Fibroblast of skin of scalp (primary cell): ENCODE measurements at places on chromosomes 16 and 17.

DNA sequence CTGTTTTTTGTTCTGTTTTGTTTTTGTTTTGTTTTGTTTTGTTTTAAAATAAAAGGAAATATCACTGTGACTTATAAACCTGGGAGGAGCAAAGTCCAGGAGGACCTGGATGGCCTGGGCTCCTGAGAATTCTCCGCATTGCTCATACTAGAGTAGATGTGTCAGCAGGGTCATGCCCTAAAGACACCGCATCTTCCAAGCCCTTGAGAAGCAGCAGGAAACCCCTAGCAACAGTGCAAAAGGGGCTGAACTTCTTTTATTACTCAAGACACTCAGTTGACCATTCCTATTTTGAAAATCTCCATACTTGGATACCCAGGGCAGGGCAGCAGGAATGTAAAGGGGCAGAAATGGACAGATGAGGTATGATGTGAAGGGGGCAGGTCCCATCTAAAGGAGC is 51.8 kb downstream of the SYT17 start:
- no peak for DNase-seq

DNA sequence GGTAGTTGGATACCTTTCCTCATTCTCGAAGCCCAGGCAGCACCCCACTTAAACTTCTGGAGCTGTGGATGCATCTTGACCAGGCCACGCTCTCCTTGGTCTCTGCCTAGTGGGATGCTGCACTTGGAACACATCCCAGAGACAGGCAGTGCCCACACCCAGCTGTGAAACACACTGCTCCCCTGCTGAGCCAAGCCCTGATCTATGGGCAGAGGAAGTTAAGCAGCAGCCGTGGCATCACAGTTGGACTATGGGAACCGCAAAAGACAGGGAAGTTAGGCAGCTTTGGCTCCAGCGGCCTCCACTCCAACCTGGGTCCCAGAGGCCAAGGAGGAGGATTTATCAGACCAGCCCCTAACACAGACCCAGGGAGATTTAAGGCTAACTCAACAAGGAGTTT is 284.8 kb upstream of the CCL2 start:
- no peak for DNase-seq

DNA sequence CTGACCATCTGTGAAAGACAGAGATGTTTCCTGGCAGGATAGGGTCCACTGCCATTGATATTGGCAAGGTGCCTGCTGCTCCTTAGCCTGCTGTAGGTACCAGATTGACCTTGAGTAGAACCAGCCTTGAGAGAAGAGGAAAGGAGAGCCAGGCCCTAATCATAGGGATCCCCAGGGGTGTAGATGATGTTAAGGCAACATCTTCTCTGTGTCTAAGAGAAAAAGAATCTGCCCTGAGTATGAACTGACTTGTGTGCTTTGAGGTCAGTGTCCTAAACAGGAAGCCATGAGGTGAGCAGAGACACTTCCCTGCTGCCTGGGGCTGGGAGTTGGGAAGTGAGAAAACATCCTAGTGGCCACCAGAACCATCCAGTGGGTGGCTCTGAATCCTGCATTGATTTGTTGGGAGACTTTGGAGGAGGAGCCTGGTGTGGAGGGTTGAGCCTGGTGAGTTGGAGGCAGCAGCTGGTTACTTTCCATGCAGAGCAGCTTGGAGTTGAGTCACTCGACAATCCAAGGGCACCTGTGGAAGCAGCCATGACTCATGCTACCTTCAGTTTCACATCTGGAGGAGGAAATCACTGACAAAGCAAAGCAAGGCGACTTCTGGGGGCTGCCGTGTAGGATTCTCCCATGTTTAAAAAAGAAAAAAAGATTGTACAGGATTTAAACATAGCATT is 47.8 kb downstream of the BMERB1 start:
- peak; percentile 84 for DNase-seq

GRCh38 chr17:75325827-75326225 is 36.6 kb upstream of the SLC25A19 start:
- DNase-seq = peak; percentile 40

DNA sequence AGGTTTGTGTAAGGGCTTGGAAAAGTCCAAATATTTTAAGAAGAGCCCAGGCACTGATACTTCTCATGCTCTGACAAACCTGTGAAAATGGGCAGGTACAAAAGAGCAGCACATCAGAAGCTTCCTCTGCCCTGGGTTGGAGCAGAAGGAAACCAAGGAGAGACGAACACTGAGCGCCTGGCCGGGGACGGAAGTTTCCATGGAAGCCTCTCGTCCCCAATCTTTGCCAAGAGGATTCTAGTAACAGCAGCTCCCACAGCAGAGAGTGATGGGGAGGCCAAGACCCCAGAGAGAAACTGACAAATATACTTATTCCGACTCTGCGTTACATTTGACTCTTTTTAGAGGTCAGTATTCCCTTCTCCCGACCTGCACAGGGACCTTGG is 268.5 kb downstream of the C16orf95 start:
- DNase-seq = no peak
